GM23248 (cell line): ENCODE measurements at places on chromosomes 7 and 10.

- no peak for DNase-seq
These were observed 45.0 kb downstream of the ESYT2 start for GRCh38 chr7:158784270-158784669.

DNA sequence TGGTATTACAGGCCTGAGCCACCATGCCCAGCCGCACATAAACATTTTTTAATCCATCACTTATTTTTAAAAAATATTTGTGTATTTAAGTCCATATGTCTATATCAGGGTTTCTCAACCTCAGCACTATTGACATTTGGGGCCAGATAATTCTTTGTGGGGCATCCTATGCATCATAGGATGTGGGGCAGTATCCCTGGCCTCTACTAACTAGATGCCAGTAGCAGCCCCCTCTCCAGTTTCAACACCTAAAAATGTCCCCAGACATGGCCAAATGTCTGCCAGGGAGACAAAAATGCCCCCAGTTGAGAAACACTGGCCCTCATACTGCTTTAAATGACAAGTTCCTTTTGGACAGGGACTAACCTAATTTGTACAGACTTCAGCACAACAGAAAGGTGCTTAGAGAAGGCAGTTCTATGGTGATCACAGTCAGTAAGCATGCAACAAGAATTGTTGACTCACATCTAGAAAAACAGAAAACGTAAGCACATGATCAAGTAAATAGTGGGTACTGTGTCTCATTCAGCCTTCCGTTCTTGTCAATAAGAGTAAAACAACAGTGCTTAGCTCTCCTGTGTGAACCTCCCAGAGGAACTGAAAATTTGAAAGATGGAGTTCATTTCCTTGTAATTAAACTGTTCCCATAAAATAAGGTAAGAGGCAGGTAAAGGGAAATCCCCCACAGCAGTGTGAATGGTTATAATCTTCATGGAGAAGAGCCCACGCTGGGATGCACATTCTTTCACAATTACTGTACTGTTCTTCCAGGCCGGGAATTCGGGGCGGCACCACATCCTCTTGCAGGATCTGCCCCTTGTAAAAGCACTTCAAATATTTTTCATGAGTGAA lies 17.3 kb upstream of the ADRB1 start:
- peak; percentile 73 for DNase-seq

GRCh38 chr10:48502791-48503190 lies 102.1 kb downstream of the ARHGAP22 start:
- DNase-seq: no peak

GRCh38 chr7:27605689-27606269 lies 56.9 kb downstream of the HIBADH start:
- peak; percentile 75 for DNase-seq

GRCh38 chr7:3367261-3367660 lies 66.2 kb downstream of the SDK1 start:
- DNase-seq: no peak

DNA sequence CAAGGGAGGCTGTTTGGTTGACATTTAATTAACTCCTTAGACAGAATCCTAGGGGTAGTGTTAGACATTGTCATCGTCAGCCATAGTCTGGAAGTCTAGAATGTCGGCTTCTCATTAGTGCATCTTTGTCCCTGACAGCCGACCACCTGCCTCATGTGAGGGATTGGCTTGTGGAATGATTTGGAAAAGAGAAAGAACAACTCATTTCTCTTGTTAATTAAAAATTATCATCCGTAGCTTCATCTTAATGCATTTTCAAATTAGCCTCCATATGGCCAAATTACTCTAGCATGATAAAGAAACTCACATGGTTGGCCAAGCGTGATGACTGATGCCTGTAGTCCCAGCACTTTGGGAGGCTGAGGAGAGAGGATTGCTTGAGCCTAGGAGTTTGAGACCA lies 97.7 kb upstream of the PARD3 start:
- no peak for DNase-seq

DNA sequence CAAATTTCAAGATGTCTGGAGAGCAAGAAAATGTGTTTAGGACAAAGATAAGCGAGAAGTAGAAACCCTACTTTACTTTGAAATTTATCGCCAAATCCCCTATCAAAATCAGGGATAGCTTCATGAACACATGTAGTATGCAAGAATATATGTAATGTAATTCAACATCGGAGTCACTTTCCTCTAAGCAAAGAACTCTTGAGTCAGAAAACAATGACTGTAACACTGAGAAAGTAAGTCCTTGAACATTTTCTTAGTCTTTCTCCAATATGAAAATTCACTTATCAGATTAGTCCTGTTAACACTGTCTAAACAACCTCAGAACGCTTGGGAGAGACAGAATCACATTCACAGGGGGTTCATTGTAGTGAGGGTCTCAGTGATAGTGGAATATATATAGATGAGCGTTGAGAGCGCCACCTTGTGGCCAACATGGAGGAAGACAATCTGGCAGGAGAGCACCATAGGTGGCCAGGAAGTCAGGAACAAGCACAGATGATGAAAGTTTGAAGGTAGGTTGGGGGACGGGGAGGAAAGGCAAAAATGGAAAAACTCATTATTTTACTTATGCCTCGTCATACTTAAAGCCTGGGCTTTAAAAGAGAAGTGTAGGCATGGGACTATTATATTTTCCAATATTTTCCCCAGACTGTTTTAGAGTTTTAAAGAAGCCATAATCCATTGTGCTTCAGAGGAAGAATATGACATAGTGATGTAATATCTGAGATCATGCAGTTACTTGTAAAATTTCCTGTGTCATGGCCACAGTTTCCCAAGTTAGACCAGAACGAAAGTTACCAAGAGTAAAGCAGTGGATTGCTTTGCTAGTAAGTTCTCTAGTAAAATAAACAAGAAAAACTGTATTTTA lies 115.5 kb upstream of the GNAI1 start:
- peak; percentile 56 for DNase-seq

DNA sequence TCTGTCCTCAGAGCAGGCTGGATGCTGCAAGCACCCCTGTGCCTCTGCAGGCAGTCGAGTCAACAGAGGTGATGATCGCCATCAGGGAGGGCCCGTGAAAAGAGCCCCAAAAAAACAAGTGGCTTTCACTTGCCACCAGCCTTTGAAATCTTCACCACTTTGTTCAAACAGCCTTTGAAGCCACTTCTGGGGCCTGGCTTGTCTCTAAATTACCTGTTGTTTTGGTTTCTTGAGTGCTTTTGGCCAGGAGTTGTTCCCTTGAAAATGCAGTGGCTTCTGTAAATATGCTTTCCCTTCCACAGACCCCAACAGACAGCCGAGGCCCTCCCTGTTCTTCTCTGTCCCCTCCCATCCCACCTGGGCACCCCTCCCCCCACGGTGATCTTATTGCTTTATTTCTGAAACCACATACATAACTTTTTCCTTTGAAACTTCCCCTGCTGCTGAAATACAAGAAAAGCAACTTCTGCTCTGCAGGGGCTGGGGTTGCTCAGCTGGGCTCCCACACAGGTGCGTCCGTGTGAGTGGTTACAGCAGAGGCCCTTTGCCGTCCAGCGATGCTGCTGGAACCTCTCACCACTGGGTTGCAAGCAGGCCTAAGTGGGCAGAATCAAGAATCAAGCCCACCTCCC lies 283.8 kb upstream of the SHH start:
- no peak for DNase-seq

GRCh38 chr10:110225756-110226542 lies 18.5 kb downstream of the MXI1 start:
- DNase-seq: peak; percentile 97

DNA sequence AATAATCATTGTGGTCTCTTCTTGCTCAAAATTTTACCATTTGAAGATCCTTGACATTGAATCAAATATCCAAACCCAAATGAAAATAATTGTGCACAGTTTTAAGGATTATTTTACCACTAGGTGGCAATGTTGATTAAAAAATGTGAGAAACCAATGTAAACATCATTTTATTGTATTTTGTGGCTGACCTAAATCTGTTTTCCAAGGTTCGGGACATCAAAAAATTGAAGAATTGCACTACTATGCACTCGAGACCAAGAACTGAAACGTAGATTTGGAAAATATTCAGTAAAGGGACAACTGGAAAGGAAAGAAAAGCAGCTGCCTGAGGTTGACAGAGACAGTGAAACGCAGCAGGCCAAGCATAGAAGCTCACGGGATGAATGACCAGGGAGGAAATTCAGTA lies 259.3 kb downstream of the SNX13 start:
- peak; percentile 65 for DNase-seq

GRCh38 chr7:47478926-47479711 lies 102.8 kb downstream of the TNS3 start:
- no peak for DNase-seq

GRCh38 chr10:29676732-29677131 lies 42.0 kb upstream of the SVIL start:
- DNase-seq: no peak
